ENCODE measurements at places on chromosomes 1 and 21. TPM values are rescaled to one million over a fixed set of nuclear protein-coding genes. Genes with fewer than 3 reads are reported as not detected.

GRCh38 chr1:185050823-185051451, 5.6 kb downstream of the RNF2 start:
- H3K36me3 ChIP-seq = no peaks in the 10 kb centered on the region
- no peak overlapping the region for H3K27ac ChIP-seq
- peaks cover 22% of the 10 kb centered on the region for H3K4me1 ChIP-seq
- H3K4me3 ChIP-seq = no peak overlapping the region

GRCh38 chr1:50369830-50370229, 53.4 kb downstream of the DMRTA2 start:
- DNase-seq = no peak
- H3K27ac ChIP-seq = no peak overlapping the region
- H3K4me1 ChIP-seq = no peaks in the 10 kb centered on the region
- no peaks in the 10 kb centered on the region for H3K36me3 ChIP-seq
- H3K4me3 ChIP-seq = no peak overlapping the region

The LMOD1 gene
- total RNA-seq = not detected

The TRNP1 gene
- not detected for total RNA-seq
